Dermis blood vessel endothelial cell (primary cell): ENCODE measurements at places on chromosomes 1 and 21. TPM values are rescaled to one million over a fixed set of nuclear protein-coding genes. Genes with fewer than 3 reads are reported as not detected.

Gene OR2T11
- not detected in 2 replicates for total RNA-seq

Gene LDLRAD2
- 0.05 and 0.17 TPM in 2 replicates for total RNA-seq

Gene MFSD2A
- 0.42 TPM in 1 of 2 replicates, not detected in the other for total RNA-seq

Gene FCRL6
- total RNA-seq = not detected in 2 replicates

Gene CDA
- 2.4 and 2.6 TPM in 2 replicates for total RNA-seq

Gene OR2L3
- total RNA-seq = not detected in 2 replicates

Gene AKR7A2
- total RNA-seq = 64.5 and 72.9 TPM in 2 replicates

Gene ZNF593OS
- total RNA-seq = not detected in 2 replicates

Gene NBPF4
- total RNA-seq = not detected in 2 replicates

Gene IVL
- not detected in 2 replicates for total RNA-seq

- no peak for DNase-seq
Measured at GRCh38 chr1:164261691-164262240, 297.2 kb upstream of the PBX1 start.

GRCh38 chr1:200891774-200892157 is 2.9 kb upstream of the INAVA start:
- DNase-seq = no peak

GRCh38 chr1:101363891-101364318 is 127.1 kb downstream of the S1PR1 start:
- DNase-seq = no peak

- no peak for DNase-seq
Measured at GRCh38 chr1:184761969-184762485, 7.4 kb upstream of the EDEM3 start.

GRCh38 chr1:65056866-65057265 is 90.5 kb upstream of the JAK1 start:
- DNase-seq = no peak

DNA sequence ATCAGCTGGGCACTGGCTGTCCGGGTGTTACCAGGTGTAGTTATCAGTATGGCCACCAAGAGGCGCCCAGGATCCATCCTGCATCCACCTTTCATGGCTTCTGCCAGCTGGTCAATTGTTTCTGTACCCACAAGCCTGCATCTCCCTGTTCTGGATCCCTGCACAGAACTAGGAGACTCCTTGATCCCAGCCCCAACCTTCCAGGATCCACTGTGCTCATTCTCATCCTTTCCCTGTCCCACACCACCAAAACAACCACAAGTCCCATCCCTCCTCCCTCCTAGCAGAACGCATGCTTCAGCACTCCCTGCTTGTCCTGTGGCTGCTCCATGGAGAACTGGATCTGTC is 27.2 kb upstream of the FOXE3 start:
- DNase-seq = peak; percentile 80

GRCh38 chr1:172723251-172723650 is 64.3 kb downstream of the FASLG start:
- DNase-seq = no peak

- DNase-seq = peak; percentile 9
Measured at GRCh38 chr1:101431956-101432510, 195.2 kb downstream of the S1PR1 start.

GRCh38 chr1:179984942-179985341 is 30.3 kb downstream of the CEP350 start:
- no peak for DNase-seq

DNA sequence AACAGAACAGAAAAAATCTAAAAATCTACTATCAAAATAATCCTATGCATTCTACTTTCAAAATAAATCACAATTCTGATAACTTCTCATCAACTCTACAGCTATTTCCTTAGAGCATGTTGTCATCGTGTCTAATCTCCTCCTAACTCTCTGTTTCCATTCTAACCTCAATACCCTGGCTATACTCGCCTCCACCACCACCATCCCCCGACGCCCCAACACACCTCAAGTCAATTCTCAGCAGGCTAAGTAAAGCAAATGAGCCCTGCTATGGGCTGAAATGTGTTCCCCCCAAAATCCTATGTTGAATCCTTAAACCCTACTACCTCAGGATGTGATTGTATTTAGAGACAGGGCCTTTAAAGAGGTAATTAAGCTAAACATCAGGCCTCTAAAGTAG is 34.6 kb downstream of the NRDC start:
- DNase-seq = no peak

- DNase-seq = no peak
Measured at GRCh38 chr1:15066191-15066590, 87.4 kb upstream of the TMEM51 start.

- DNase-seq = peak; percentile 8
Measured at GRCh38 chr1:160539990-160540858, 17.2 kb upstream of the SLAMF6 start.

- DNase-seq = peak; percentile 56
Measured at GRCh38 chr1:85580872-85581801, 576 bp downstream of the CCN1 start.

GRCh38 chr21:34986561-34987500 is 62.3 kb downstream of the RUNX1 start:
- no peak for DNase-seq

GRCh38 chr1:65404941-65405340 is 15.5 kb upstream of the LEPR start:
- no peak for DNase-seq

DNA sequence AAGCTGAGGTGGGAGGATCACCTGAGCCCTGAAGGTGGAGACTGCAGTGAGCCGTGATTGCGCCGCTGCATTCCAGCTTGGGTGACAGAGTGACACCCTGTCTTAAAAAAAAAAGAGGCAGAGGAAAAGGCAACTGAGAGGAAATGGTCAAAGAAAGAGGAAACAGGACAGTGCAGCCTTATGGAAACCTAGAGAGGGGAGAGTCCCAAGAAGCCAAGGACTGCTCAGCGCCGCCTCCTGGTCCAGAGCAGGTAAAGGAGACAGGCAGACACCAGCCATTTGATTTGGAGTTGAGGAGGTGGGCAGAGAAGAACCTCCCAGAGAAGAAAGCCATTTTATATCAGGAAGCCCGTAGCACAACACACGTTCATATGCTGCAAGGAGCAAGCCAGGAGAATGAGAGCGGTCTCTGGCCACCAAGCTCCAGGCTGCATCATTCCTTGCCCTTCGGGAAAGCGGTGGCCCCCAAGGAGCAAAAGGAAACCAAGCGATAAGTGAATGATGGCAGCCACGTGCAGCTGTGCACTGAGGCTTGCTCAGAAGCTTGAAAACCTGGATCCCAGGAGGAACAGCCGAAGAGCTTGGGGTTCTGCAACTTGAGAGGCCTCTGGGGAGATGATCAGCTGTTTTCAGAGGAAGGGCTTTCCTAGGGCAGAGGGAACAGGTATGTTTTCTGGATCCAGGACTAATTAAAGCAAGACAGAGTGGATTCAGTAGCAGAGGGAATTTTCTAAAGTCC is 33.7 kb downstream of the LRRC42 start:
- DNase-seq = no peak
